ENCODE measurements at places on chromosomes 4 and X.

DNA sequence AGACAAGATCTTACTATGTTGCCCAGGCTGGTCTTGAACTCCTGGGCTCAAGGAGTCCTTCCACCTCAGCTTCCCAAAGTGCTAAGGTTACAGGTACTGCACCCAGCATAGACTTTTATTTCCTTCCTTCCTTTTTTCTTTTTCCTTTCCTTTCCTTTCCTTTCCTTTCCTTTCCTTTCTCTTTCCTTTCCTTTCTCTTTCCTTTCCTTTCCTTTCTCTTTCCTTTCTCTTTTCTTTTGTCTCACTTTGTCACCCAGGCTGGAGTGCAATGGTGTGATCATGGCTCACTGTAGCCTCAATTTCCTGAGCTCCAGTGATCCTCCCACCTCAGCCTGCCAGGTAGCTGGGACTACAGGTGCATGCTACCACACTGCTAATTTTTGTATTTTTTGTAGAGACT is 19.4 kb downstream of the DLG3 start:
- DNase-seq, result no peak

DNA sequence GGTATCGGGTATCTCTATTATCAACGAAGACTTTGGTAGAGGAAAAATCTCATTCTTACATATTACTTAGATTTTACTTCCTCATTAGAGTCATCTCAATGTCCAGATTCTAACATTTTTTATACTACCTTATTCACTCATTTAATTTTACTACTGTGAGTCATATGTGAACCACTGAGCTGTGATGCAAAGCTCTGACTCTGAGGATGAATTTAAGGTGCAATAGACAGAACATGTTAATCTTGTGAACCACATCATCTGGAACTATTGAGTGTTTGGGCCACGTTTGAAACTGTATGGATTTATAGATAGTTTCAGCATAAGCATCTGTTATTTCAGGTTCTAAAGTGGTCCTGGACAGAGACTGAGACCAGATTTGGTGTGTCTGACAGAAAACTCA is 78.4 kb downstream of the PWWP3B start:
- no peak for DNase-seq

GRCh38 chr4:19698961-19699360 is 552.7 kb upstream of the SLIT2 start:
- no peak for DNase-seq

DNA sequence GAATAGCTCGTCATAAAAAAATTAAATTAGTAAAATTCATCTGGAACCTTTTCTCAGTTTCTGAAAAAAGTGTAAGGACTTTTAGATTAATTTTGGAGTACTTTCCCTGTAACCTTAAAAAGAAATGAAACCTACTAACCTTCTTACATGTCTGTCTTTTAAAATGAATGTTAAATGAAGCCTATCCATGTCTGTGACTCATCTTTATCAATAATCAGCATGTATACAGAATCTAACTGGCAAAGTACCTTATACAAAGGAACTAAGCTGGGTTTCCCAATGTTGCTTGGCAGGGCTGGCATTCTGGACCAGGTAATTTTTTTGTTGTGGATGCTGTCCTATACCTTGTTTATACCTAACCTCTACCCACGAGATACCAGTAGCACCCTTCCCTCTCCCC is 13.6 kb downstream of the FBXW7 start:
- no peak for DNase-seq

DNA sequence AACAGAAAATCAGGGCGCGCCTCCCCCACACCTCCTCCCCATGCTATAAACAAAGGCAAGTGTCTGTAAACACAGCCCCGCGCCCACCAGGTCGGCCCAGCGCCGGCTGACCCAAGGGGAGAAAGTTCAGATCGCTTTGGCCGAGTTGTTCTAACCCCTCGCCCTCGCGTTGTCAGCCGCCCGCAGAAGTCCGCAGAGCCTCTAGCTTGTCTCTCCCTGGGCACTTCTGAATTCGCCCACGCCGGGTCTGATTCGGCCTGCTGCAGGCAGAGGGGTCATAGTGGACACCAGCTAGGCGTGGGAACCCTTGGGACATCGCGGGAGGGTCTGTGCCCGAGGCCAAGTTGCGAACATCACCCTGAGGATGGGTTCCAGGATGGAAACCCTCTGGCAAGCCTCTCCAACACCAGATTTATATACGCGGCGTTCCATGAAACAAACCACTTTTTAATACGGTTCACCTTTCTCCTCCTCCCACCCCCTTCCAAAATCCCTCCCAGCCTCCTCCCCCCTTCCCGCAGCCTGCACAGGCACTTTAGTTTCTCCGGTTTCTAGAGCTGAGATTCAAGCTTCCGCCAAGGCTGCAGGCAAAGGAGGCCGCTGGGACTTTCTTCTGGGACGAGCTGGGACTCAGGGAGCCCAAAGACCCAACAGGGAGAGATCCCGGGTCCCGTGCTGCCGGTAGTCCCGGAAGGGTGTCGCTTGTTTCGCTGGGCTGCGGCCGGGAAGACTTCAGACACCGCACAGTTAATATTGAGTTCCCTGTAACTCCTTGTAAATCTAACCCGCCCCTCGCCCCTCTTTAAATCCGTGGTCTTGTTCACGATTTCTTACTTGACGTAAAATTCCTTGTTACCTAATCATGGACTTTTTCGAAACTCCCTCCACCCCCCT is 4.7 kb downstream of the HAND2 start:
- no peak for DNase-seq

DNA sequence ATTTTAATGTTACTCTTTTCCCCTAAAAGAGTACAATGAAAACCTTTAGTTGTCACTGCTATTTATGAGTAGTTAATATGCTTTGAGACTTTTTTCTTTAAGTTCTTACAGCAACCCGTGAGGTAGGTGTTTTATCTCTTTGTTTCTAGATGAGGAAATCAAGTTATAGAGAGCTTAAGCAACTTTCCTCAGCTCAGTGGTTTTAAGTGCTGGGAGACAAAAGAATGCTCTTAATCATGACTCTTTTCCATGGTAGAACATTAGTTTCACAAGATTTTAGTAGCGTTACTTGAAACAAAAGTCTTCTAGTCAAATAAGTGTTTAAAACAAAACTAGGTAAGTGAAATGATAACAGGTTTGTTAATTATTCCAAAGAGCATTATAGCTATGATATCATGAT is 354.7 kb upstream of the PITX2 start:
- no peak for DNase-seq

GRCh38 chrX:69968950-69969349 is 80.8 kb downstream of the AWAT2 start:
- no peak for DNase-seq

DNA sequence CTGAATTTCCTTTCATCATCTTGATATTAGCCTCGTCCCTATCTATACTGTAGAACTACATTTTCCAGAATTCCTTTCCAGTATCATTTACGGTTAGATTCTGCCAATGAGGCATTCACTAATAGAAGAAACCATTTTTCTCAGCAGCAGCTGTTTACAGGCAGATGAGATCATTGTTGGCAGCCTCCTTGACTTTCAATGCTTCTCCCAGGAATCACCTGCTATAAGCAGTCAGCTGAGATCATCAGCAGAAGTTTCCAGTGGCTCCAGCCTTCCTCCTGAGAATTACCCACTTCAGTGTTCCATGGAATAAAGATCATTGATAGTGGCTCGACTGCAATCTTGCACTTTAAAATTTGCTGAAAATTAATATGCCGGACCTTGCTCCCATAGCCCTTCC is 157.3 kb upstream of the TET2 start:
- DNase-seq, result peak; percentile 31

DNA sequence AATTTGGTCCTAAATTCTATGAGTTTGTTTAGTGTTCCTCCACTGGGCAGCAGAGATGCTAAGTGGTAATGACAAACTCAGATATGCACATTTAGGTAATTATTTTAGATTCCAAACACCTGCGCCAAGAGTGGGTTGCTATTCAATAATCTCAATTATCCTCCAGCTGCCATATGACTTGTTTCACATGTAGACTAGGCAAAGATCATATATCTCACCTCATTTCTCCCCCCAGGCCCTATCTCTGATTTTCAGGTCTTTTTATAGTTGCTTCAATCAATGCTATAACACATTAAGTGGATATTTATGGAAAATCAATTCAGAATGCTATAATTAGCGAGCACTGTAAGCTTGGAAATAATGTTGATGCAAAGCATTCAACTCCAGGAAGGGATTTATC is 217.6 kb downstream of the KCTD8 start:
- DNase-seq, result no peak

DNA sequence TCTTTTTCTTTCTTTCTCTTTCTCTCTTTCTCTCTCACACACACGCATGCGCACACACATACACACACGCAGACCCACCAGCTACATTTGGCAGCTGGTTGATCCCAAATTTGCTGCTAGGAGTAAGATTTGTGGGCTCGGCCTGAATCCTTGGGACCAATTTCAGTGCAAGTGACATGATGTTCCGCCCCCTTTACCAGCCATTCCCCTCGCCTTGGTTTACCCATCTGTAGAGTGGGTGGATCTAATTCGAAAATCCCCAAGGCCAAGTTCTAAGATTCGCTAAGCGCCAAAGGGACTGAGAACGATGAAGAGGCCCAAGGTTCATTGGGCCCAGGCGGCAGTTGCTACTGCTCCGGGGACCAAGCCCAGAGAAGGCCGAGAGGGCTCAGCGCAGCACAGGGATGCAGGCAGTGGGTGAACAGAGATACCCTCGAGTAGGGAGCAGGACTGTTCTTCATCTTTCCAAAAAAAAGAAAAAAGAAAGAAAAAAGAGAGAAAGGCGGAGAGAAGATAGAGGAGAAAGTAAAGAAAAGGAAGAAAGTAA is 5.8 kb downstream of the NKX3-2 start:
- no peak for DNase-seq

- DNase-seq, result peak; percentile 32
Measured at GRCh38 chrX:65581661-65582339, 47.2 kb upstream of the LAS1L start.

GRCh38 chr4:65976287-65976686 is 306.0 kb upstream of the EPHA5 start:
- DNase-seq, result no peak

DNA sequence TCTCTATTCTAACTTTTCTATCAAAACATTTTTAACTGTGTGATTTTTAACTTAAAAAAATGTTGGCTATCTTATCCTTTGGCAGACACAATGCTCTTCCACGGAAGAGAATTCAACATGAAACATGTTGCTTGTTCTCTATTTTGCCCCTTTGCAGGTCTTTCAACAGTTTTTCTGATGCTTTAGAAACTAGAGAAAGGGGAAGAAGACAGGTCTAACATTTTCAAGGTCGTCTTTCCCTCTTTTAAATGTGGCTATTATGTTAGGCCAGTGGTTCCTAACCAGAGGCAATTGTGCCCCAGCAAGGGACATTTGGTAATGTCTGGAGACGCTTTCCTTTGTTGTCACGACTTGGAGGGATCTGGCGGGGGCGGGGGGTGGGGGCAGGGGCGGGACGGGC is 95.0 kb downstream of the SH3KBP1 start:
- DNase-seq, result no peak

GRCh38 chrX:153662266-153662665 is 11.3 kb downstream of the PNCK start:
- no peak for DNase-seq

DNA sequence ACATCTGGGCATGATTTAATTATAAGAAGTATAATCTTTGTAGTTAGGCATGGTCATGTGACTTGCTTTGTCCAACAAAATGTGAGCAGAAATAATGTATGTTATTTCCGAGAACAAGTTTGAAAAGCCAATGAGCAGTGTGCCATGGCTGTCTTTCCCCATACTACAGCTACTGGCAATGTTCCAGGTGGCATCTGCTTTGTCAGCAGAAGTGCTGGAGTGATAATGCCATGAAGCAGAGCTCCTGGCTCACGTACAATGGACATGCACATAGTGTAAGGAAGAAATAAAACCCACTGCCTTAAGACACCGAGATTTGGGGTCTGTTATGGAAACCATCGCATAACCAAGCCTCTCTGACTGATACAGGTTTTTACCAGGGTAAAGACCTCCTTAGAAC is 212.6 kb upstream of the RASGEF1B start:
- peak; percentile 49 for DNase-seq

GRCh38 chrX:22134681-22135080 is 102.6 kb downstream of the PHEX start:
- DNase-seq, result no peak

DNA sequence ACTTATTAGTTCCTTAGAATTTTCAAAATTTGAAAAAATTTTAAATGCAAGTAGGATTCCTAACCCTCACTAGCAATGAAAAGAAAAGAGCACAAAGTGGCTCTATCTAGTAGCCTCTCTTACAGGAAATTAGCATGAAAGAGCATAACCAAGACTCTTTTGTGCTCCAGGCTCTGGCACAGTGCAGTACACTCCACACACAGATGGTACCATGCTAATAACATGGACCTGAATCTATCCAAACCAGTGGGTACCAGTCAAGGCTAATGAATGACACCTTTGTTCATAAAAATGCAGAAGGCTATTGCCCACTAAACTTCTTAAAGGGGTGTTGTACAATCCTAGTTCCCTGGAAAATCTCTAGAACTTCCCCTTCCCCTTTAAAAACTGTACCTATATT is 119.0 kb downstream of the MANBA start:
- no peak for DNase-seq

DNA sequence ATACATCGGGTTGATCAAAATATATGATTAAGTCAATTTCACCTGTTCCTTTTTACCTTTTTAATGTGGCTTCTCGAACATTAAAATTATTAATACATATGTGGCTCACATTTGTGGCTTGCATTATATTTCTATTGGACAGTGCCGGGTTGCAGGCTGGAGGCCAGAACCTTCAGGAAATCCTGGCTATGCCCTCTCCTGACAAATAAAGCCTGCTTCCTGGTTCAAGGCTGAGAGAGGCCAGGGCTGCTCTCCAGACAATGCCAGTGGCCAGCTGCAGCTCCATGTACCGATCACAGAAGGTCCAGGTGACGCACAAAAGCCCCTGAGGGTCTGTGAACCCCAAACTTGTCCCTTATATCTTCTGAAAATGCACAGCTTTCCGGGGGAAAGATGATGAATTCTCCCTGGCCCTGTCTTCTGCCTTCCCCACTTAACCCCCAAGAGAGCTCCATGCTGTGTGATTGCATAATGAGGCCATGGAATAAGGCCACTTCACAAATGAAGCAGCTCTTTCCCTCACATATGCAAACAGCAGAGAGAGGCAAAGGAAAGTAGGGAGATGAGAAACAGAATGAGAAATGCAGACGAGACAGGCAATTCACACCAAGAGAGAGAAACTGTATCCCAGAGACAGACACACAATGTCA is 241.2 kb downstream of the BCOR start:
- DNase-seq, result no peak

DNA sequence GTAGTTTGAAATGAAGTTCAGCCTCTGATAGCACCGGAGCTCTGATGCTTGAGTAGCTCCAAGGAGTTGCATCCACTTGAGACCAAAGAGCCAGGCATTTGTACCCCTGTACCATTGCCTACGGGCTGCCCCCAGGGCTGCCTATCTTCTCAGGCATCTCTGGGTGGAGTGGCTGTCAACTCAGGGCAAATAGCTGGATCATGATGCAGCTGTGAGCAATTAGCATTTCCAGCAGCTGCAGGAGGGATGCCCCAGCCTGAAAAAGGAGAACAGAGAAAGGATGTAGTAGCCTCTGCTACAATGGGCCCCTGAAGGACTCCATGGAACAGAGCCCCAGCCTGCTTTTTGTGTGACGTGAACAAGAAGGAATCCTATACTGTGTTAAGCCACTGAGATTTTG is 492.6 kb downstream of the BCOR start:
- no peak for DNase-seq

- no peak for DNase-seq
Measured at GRCh38 chrX:107823456-107823855, 2.2 kb upstream of the MID2 start.

- DNase-seq, result no peak
Measured at GRCh38 chr4:101282076-101282844, 65.1 kb downstream of the PPP3CA start.

Data from NCI-H345 (cell line).